ENCODE measurements at places on chromosomes 16 and 17.

DNA sequence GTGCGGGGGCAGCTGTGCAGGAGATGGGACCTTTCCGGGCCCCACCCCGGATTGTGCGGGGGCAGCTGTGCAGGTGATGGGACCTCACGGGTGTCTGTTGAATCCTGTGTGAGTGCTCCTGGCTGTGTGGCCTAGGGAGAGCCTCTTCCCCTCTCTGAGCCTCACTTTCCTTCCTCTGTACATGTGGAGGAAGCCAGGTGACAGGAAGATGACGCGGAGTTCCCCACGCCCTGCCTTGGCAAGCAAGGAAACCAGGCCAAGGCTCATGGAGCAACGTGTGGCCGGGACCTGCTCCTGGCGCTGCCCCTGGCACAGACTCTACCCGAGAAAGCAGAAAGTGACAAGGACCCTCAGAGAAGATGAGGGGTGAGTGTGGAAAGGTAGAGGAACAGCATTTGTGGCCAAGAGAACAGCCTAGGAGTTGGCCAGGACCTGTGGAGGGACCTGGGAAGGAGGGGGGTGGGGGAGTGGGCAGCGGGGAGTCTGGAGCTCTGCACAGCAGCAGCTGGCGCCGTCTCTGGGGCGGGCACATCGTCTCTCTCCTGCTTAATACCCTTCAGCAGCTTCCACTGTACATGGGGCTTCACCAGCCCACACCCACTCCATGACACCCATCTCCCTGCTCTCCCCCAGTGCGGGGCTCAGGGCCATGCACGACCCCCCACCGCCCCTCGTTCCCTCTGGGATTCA lies 38.4 kb upstream of the PABPN1L start:
- no peak for DNase-seq

GRCh38 chr16:79871906-79872305 lies 271.4 kb upstream of the MAF start:
- no peak for DNase-seq

DNA sequence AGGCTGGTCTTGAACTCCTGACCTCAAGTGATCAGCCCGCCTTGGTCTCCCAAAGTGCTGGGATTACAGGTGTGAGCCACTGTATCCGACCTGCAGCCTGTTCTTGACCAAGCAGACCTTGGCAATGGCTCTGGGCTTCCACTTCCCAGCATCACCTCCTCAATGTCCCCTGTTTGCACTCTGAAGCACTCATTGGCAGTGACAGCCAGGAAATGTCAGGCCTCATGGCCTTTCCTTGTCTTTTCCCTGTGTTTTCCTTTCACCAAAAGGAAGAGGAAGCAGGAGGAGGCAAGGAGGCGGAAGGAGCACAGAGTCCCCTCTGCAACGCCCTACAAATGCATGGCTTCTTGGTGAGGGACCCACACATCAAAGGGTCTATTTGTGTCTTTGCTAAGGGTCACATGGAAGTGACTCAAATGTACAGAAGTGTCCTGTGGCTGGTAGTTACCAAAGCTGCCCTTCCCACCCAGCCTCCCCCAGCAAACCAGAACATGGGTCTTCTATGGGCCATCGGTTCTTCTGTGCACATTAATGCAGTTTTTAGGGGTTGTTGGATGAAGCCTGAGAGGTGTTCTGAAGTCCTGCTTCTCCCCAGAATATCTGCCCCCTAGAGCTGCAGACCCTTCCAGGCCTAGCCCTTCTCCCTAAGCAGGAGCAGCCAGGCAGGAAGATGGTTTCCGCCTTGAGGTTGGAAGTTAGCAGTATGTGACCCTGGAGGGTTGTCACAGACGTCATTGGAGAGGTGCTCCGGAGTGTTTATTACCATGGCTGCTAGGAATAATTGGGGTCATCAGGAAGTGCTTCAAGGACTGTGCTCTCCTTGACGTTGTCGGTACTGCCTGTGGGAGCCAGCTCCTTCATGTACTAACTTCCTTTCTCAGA lies 60.8 kb downstream of the WIPI1 start:
- DNase-seq, result no peak

DNA sequence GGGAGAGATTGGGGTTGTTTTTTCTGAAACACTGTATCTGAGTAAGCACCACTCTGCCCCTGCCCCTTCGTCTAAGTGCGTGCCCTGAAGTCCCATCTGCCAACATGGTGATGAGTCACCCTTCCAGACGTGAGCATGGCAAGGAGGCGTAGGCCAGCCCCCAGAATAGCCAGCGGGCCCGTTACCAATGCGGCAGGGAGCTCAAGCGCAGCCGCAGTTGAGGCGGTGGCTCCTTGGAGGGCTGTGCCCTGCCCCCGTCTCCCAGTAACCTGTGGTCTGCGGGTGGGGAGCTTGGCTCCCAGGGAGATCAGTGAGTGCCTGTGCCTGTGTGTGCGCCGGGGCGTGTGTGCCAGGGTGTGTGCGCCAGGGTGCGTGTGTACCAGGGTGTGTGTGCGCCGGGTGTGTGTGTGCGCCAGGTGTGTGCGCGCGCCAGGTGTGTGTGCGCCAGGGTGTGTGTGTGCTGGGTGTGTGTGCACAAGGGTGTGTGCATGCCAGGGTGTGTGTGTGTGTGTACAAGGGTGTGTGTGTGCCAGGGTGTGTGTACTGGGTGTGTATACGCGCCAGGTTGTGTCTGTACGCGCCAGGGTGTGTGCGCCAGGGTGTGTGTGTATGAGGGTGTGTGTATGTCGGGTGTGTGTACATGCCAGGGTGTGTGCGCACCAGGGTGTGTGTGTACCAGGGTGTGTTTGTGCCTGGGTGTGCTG lies 98.6 kb upstream of the CHMP6 start:
- peak; percentile 53 for DNase-seq

DNA sequence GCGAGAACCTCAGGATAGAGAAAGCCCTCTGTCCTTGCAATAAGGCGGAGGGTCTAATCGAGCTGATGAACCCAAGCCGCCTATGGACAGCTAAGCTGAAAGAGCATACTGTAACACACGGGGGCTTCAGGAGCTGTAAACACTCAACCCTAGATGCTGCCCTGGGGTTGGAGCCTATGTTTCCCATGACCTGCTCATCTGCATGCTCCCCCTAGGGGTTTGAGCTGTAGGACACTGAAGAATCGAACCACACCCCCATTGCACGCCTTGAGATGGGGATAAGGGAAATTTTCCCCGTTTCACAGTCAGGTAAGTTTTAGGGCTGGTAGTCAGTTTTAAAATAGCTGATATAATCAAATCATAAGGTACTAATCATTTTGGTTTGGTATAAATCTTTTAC lies 675.6 kb upstream of the CDH8 start:
- no peak for DNase-seq

DNA sequence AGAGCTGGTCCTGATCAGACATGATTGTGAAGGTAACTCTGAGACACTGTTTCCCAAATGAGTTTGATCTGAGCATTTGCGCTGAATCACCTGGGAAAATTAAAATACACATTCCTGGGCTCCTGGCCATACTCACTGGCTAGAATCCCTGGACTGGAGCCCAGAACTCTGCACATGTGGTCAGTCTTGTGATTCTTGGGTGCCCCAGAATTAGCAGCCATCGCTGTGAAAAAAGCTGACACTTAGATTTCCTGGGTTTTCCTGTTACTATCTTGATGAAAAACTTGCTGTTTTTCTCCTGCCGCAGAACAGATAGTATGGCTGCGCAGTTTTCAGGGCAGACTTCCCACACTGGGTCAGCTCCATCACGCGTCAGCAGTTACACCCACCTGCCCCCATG lies 24.6 kb downstream of the NECAB2 start:
- DNase-seq, result no peak

- DNase-seq, result no peak
Measured at GRCh38 chr16:27174007-27174406, 29.3 kb upstream of the KDM8 start.

- no peak for DNase-seq
Measured at GRCh38 chr17:41717408-41718286, 5.5 kb downstream of the GAST start.

- DNase-seq, result no peak
Measured at GRCh38 chr17:488993-489757, 136.6 kb upstream of the RPH3AL start.

DNA sequence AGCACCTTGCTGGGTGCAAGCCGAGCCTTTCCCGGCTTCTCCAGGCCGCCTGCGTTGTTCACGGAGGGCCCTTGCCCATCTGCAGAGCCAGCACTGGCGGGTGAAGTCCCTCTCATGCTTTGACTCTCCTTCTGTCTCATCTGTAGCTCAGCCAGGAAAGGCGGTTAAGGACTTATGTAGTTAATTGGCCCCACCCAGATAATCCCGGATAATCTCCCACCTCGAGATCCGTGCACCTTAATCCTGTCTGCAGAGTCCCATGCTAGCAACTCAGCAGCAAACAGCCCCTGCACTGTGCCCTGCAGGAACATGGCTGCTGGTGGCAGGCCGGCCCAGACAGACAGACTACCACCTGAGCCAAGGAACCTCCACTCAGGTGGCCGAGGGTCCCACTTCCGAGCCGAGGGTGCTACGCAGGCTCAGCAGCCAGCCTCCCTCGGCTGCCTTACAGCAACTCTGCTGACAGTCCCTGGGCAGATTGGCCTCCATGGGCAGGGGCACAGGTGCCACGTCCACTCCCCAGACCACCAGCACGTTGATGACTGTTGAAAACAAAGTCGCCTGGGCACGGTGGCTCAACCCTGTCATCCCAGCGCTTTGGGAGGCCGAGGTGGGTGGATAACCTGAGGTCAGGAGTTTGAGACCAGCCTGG lies 16.9 kb downstream of the RAB40C start:
- no peak for DNase-seq

GRCh38 chr16:2774161-2774891 lies 2.8 kb downstream of the ELOB start:
- DNase-seq, result peak; percentile 80

DNA sequence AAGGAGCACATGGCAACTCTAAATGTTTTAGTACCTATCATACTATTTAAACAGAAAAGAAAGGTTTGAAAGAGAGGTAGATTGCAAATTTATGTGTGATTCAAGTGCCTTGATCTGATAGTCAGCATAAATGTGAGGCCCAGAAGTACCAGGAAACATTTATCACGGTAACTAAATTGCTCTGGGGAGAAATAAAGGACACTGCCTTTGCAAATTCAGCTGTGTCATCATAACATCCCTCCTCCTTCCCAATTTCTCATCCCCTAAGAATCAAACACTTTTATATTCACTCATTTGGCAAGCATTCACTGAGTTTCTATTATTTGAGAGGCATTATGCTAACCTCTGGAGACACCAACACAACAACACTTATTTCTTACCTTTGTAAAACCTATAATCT lies 563.4 kb upstream of the CA10 start:
- no peak for DNase-seq

GRCh38 chr16:35180970-35181369 lies 1721.6 kb downstream of the TP53TG3F start:
- DNase-seq, result no peak

DNA sequence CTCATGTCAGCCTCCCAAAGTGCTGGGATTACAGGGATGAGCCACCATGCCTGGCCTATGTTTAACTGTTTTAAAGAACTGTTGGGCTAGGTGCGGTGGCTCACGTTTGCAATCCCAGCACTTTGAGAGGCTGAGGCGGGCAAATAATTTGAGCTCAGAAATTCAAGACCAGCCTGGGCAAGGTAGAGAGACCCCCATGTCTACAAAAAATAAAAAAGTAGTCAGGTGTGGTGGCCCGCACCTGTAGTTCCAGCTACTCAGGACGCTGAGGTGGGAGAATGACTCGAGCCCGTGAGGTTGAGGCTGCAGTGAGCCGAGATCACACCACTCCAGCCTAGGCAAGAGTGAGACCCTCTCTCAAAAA lies 1.9 kb upstream of the ITGAL start:
- DNase-seq, result no peak

DNA sequence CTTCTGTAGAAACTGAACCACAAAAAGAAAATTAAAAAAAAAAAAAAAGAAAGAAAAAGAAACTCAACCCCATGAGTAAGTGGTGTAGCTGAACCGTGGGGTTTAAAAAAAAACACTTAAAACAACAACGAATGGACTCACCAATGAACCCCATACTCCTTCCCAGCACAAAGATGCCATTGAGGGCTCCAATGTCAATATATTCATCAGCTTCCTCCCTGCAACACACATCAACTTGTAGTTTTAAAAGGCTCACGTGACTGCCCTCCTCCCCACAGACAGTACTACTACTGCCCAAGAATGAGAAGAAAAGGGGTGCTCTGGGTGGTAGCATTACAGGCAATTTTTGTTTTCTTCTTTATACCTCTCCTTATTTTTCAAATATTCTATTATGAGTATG lies 3.3 kb upstream of the KLHL11 start:
- DNase-seq, result no peak

GRCh38 chr17:39026980-39027451 lies 59.8 kb upstream of the FBXO47 start:
- DNase-seq, result no peak

DNA sequence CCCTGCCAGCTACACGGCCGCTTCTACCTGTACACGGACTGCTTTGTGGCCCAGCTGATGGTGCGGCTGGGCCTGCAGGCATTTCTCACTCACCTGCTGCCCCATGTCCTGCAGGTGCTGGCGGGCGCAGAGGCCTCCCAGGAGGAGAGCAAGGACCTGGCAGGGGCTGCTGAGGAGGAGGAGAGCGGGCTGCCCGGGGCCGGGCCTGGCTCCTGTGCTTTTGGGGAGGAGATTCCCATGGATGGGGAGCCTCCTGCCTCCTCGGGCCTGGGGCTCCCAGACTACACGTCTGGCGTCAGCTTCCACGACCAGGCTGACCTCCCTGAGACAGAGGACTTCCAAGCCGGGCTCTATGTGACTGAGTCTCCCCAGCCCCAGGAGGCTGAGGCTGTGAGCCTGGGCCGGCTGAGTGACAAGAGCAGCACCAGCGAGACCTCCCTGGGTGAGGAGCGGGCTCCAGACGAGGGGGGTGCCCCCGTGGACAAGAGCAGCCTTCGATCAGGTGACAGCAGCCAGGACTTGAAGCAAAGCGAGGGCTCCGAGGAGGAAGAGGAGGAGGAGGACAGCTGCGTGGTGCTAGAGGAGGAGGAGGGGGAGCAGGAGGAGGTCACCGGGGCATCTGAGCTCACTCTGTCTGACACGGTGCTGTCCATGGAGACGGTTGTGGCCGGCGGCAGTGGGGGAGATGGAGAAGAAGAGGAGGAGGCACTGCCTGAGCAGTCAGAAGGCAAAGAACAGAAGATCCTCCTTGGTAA lies 3.5 kb downstream of the WDR81 start:
- no peak for DNase-seq

DNA sequence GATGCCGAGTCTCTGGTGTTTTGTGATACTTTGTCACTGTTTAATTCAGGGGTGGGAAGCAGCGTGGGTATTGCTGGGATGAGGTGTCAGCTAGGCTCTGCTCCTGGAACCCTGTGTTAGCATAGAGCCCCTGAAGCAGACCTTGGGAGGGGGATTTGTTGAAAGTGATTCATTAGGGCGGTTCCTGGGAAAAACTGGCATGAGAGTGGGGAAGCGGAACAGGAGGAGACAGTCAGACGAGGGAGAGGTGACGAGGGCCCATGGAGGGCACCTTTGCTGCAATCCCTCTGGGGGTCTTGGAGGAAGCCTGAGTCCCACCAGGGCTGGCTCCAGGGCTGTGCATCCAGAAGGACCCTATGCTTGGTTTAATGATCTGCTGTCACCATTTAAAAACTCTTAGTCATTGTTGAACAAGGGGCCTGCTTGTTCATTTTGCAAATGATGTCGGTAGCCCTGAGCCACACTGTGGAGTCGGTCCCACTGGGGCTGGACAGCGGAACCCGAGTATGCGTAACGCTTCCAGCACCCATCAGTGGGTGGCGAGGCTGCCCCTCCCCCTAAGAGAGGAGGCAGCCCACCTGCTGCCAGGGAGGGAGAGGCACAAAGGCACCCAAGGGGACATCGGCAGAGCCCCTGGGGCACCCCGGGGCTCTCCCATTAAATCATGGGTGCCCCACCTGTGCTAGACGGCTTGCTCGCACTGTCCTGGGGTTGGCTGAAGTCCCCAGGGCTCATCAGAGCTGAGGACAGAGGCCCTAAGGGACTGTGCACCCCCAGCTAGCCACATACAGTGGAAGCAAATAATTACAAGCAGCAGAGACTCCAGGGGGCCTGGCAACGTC lies 35.4 kb downstream of the WFDC1 start:
- DNase-seq, result no peak
